ENCODE measurements at places on chromosomes 2 and 18.

DNA sequence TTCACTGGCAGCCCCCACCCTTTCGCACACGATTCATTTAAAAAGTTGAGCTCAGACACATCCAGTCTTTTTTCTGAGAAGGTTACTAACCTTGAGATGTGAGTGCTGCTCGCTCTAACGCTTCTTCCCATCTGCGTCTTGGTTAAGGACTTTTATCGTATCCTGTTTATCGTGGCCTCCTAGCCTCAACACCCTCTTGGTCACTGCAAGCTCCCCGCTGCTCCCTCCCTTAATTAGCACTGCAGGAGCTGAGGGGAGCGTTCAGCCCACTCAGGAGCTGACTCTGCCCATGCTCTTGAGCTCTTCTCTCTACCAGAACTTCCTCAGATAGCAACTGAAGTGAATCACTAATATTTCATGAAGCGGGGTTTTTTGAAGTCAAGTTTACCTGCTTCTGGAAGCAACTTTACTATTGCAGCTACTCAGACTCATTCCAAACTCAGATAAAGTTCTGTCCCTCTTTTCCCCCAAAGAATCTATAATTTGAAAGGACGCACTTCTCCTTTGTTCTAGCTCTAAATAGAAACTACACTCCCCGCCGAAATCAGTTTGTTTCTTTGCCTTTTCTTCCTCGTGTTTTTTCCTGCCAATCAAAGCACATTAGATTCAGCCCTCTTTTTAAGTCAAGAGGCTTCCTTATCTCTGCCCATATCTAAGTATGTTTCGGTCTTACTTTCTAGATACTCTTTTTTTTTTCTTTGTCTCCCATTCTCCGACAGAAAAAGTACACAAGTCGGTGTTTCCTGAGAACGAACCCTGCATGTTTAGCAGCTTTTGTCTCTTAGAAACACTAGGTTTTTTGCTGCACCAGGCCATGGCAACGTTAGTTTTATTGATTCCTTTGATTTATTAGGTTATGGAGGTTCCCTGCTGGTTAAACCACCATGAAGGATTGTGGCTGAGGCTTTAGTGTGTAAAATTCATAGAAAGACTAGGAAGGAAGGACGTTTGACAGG, 9.3 kb upstream of the CD226 start:
- DNase-seq = no peak

GRCh38 chr2:146994246-146994645, 850.6 kb upstream of the ACVR2A start:
- no peak for DNase-seq

DNA sequence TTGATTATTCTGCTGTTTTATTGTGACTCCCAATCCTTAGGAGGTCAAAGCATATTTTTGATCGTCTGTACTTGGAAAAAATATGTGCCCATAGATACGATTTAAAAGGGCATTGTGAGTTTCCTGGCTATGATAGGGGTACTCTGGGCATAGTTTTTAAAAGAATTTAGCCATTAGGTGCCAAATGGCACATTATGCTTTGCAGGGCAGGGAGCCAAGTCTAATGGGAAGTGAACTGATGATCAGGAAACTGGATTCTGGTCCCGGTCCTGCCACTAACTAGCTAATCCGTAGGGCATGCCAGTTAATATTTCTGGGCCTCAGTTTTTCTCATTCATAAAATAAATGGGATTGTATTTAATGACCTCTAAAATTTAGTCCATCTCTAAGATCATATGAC, 189.3 kb downstream of the LTBP1 start:
- DNase-seq = no peak

- DNase-seq = no peak
These were observed 122.1 kb downstream of the CELF4 start for GRCh38 chr18:37443325-37444055.

DNA sequence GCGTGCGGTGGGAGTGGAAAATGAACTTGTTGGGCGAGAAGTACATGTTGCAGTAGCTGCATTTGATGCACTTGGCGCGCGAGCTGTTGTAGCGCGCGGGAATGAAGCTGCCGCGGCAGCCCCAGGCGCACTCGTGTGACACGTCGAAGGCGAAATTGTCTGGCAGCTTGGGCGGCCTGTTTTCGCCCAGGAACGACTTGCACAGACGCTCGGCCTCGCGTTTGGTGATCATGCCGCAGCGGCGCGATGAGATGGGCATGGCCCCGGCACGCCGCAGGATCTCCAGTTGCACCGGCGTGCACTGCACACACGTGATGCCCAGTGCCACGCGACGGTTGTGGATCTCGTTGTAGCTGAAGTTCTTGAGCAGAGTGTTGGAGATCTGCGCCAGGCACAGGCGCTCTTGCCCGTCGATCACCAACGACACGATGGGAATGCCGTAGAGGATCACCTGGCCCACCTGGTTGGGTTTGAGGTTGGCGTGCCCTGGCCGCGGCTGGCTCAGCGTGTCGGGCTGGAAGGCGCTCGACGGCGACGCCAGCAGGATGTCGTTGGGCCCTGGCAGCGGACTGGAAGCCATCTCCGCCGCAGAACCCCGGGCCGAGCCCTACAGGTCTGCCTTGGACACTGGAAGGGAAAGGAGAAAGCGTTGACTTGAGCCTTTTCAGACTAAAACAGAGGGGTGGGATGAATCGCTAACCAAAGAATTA, 2.7 kb downstream of the SKOR2 start:
- no peak for DNase-seq

DNA sequence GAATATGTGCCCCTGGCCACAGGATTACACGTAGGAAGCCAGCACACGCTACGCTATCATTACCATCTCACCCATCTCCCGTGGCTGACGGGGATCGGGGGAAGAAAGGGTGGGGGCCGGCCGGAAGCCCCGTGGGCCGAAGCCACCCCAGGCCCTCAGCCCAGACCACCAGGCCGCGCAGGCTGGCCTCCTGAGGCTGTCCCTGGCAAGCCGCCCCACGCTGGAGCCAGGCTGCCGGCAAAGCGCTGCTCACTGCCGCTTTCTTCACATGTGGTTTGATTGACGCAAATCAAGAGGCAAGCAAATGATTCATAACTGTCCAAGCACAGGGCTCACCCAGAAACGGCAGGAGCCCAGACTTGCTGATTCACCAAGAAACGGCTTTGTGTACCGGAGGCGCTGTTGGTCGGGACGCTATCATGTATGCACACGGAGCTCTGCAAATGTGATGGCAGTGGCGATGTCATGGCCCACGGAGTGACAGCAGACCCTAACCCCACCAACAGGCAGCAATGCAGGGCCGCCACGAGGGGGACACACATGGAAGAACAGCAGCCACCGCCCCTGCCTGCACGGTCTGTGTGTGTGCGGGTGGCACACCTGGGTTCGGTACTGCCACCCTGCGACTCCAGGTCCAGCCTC, 125.7 kb downstream of the HDAC4 start:
- DNase-seq = no peak

DNA sequence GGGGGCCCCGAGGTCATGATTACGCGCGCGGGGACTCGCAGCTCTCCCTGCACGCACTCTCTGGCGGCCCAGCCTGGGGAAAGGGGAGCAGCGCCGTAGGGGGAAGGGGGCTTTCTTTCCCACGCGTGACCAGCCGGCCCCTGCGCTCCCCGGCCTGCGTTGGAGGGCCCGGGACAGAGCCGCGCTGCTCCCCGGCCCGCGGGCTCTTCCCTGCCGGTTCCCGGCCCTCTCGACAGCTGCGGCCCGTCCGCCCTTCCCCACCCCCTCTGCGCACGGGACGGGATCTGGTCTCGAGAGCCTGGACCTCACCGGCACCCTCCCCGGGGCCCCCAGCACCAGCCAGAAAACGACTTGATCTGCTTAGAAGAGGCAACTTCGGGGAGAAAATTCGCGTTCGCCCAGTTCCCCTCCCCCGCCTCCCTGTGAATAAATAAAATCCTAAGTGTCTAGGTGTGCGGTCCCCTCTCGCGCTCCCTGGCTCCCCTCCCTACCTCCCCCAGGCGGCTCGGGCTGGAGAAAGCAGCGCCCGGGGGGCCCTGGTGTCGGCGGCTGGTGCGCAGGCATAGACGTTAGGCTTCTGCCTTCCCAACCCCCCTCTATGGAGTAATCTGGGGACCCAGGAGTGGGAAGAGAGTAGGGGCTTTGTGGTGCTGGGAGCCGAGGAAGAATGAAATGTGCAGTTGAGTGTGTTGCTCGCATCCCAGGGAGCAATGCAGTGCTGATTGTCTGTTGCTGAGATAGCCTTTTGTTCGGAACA, 803 bp upstream of the FIGN start:
- DNase-seq = no peak

DNA sequence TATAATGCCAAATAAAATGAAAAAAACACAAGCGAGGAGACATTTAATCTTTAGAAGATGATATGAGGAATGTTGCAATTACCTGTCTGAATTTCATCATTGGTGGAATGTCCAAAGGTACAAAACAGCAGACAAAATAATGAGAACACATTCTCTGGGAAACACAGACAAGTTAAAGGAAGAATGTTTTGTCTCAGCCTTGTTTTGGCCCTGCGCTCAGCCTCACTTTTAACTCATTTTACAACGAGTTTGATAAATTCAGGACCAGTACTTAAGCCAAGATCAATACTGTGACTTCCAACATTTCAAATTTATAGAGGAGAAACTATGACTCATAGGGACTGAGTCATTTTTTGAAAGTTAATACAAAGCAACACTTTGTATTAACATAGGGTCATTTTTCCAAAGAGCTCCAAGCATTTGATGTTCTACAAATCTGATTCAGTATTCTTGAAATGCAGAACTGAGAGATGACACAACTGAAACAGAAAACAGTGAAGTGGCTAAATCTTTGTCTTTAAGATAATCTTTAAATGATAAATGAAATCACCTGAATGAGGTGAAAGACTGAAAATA, 833.2 kb upstream of the CHAC2 start:
- no peak for DNase-seq

- DNase-seq = no peak
These were observed 95.5 kb downstream of the CABYR start for GRCh38 chr18:24234330-24234729.

DNA sequence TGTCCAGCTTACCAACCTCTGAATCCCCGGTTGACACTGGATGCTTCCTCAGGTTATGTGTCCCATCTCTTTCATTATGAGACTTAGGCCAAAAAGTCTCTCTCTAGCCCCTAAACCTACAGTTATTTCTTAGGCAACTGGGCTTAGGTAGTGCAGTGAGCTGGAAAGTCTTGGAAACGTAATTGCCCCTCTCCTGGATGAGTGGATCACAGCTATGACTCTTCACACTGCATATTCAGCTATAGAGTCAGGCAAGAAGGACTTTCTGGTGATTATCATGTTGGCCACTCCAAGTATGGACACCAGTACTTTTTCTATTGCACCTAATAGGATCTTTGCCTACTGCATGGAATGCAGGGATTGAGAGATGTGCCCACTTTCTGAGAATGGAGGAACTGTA, 458.3 kb upstream of the CELF4 start:
- DNase-seq = no peak

DNA sequence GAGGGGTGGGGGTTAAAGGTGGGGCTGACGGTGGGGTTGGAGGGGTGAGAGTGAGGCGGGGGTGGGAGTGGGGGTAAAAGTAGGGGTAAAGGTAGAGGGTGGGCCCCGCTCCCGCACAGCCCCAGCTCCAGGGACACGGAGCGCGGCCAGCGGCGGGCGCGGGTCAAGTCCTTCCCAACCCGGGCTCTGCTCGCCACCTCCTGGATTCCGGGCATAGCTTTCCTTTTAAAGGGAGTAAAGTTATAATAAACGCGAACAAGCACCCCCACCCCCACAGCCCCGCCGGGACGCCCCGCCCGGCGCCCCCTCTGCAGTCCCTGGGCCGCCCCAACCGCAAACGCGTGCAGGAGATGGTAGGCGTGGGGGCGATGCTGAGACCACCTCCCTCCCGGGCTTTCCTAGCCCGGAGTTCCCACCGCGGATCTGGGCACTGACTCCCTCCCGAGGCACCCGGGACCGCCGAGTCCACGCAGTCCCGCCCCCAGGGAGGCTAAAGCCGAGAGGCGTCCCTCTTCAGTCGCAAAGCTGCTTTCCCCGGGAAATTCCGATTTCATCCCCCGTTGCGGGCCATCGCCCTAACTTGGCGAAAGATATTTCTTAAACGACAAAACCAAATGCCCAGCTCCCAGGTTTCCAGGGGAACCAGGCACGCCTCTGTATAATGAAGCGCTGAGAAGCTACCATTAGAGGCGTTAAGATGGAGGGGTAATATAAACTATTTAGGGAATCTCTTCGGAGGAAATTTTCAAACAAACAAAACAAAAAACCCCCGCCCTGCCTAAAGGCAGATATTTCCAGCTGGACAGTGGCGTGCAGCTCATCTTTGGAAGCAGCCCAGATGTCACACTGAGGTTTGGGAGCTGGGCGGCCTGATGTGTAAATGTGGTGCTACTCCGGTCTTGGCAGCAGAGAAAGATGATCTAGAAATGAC, at the start of gene LIMS2:
TSS of gene LIMS2 (minus strand) at position 200 of the 931 bp plus-strand sequence. CDS start 506 bp downstream, outside the sequence.
- DNase-seq = no peak

DNA sequence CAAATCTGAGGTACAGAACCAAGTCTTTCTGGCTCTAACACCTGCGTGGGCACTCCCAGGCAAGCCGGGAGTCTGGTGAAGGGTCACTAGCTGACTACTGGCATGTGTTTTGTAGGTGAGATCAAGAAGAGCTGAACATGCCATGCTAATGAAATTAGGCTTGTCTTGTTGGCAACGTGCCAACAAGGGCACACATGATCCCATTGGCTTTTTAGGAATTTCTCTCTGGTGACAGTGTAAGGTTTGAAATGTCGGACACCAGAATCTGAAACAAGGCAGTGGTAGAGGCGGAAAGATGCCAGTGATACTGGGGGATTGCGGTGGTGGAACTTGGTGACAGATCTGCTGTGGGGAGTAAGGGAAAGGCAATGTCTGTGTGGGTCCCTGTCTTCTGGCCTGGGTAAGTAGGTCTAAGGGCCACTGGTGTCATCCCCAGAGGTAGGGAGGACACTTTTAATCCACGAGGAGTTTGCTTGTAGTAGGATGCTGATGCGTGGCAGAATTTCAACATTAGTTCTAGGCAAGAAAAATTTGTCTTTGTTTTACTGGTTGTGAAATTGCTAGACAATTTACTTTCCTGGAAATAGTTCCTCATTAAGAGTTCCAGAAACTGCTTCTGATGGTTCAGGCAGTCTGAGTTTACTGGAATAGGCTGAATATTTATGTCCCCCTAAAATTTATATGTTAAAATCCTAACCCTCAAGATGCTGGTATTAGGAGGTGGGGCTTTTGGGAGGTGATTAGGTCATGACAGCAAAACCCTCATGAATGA, 52.6 kb upstream of the ACMSD start:
- no peak for DNase-seq
